ENCODE measurements at places on chromosomes 16 and 17. TPM values are rescaled to one million over a fixed set of nuclear protein-coding genes. Genes with fewer than 3 reads are reported as not detected.

DNA sequence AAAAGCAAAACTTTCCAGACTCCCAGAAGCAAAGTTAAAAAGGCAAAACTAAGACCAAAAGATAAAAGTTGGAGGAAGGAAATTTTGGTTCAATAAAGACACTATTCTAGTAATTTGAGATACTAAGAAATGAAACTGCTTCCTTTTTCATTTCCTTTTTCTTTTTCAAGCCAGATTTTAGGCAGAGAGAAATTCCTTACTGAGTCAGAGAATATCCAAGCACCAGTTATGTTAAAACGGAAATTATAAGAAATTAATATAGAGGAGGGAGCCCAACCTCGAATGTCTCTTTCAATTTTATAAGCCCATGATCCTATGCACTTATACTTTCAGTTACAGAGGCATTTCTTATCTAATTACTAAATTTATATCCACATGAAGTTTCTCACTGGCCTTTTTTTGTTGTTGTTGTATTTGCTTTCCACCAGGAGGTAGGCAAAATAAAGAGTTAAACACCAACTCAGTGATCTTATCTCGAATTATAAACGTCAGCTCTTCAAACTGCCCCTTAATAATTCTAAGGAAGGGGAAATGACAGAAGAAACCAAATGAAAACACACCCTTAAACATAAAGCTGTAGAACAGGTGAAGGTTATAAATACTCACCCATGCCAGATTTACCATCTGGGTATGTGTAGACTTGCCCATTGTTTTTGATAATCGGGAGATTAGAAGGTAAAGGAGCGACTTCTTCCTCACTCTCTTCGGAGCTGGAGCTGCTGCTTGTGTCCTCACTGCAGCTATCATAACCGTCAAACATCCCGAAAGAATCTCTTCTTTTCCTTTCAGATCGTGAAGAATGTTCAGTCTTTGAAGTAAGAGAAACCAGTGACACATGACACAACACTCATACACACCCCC is 35.2 kb downstream of the MBTD1 start:
- H3K27me3 ChIP-seq, result no peaks in the 10 kb centered on the region
- peaks cover 48% of the 10 kb centered on the region for H3K4me1 ChIP-seq
- no peak overlapping the region for H3K4me3 ChIP-seq
- no peak for DNase-seq
- peak overlapping the region; percentile 82 for H3K27ac ChIP-seq

- DNase-seq, result no peak
- no peak overlapping the region for H3K4me3 ChIP-seq
- H3K27me3 ChIP-seq, result no peaks in the 10 kb centered on the region
- peaks cover 8% of the 10 kb centered on the region for H3K4me1 ChIP-seq
- H3K36me3 ChIP-seq, result peaks cover 7% of the 10 kb centered on the region
- no peak overlapping the region for H3K27ac ChIP-seq
Observed at GRCh38 chr17:63268827-63269226, 177.3 kb downstream of the CYB561 start.

The AARS1 gene
- 29.3 TPM for polyA plus RNA-seq

- no peaks in the 10 kb centered on the region for H3K27me3 ChIP-seq
- peaks cover 23% of the 10 kb centered on the region for H3K36me3 ChIP-seq
Observed at GRCh38 chr17:83046448-83047181, 32.8 kb upstream of the METRNL start.

DNA sequence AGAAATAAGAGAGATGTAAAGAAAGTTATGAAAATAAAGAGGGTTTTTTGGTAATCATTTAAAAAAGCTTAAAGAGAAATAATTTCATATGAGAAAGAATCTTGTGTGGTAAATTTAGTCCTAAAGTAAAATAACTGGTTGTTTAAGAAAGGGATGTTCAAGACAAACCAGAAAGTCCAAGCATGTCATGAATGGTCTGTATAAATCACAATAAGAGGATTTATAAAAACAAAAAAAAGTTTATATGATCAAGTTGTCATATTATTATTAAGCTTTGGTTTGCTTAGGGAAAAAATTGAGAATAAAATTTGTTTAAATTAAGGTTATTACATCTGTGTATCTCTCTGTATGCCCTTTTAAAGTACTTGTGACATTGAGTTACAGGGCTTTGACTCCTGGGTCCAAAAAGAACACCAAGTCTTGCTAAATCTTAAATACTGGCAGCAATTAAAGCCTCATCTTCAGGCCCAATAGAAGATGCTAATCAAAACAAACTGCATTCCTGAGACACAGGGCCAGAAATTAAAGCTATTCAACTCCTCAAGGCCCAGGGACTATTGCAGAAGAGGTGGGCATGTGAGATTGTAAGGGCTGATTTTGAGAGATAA is 15.6 kb upstream of the TRIM25 start:
- no peak overlapping the region for H3K27ac ChIP-seq
- DNase-seq, result no peak
- no peak overlapping the region for H3K4me3 ChIP-seq

- no peak overlapping the region for H3K27ac ChIP-seq
- no peak for DNase-seq
- H3K36me3 ChIP-seq, result no peaks in the 10 kb centered on the region
- no peak overlapping the region for H3K4me3 ChIP-seq
Observed at GRCh38 chr17:74838274-74838673, 21.4 kb downstream of the GRIN2C start.

All from naive B cell (primary cell).